ENCODE measurements at places on chromosomes 12 and 14.

DNA sequence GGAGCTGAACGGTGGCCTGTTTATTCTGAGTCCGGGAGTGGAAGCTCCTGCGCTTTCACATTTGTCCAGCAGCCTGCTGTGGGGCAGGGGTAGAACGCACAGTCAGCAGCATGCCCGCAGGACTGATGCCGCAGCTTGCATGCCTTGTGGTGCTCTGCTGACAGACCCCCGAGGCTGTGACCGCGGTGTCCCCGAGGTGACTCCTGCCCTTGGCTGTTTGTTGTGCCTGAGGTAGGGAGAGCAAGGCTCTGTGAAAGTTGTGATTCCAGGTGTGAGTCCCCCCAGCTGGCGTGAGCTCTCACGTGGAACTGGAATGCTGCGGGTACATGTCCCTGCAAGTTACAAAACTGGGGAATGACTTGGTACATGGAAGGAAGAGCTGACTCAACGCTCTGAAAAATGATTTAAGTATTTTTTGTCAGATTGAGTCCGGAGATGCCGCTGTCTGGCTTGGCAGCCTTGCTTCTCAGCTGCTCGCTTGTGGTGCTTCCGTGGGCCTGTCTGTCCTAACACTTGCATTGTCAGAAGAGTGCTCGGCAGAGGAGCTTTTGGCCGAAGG is 18.1 kb downstream of the MLXIP start:
- DNase-seq, result no peak

- no peak for DNase-seq
Observed at GRCh38 chr14:66240105-66240504, 246.1 kb upstream of the CCDC196 start.

GRCh38 chr12:7369274-7369729 is 65.4 kb downstream of the ACSM4 start:
- DNase-seq, result no peak

- no peak for DNase-seq
Observed at GRCh38 chr12:107356266-107356936, 263.1 kb upstream of the CRY1 start.

DNA sequence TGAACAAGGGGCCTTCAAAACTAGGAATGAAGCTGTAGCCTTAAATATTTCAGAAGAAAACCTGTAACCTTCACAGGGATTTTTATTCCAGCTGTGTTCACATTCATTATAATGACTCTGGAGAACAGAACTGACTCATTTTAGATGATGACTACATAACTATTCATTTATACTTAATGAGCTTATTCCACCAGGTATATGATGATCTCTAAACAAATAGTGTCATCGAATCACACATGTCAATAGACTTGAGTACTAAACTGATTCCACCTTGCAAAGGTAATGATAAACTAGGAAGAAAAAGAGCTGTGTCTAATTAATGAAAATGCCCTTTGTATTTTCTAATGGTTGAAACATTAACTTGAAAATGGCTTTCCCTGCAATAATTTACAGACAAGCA is 433.2 kb downstream of the PDZRN4 start:
- no peak for DNase-seq

DNA sequence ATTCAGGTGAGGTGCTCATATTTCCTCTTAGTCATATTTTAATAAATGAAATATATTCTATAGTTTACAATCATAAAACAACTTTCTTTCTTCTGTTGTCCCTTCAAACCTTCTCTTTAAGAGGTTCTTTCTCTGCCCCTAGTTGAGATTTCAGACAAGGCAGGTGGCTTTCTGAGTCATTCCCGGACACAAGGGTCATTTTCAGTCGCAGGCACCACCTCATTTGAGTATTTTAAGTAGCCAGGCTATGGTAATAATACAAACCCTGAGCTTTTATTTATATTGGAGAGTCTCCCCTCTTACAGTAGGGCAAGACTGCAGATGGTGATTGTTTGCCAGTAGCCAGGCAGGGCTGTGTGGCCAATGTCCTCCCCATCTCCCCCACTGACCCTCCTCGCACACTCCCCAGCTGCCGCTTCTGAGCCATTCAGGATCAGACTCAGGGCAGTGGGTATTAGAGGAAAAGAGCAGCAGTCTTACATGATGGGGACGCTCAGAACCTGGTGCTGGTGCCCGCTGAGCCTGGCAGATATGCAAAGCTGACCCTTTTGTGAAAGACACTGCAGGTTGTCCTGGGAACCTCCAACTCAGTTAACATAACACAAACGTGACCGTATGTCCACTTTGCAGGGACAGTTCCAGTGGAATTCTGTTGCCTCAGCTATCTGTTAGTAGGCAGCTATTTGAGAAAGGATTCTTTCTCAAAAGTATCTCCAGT is 101.1 kb upstream of the BCL2L14 start:
- DNase-seq, result no peak

Measured in stimulated activated CD4-positive, alpha-beta T cell treated with anti-CD3 and anti-CD28 coated beads, Interleukin-1b, Interleukin-23, amount 100 ng/mL, for 48 hours (primary cell).